ENCODE measurements at places on chromosomes 3 and 15. TPM values are rescaled to one million over a fixed set of nuclear protein-coding genes. Genes with fewer than 3 reads are reported as not detected.

DNA sequence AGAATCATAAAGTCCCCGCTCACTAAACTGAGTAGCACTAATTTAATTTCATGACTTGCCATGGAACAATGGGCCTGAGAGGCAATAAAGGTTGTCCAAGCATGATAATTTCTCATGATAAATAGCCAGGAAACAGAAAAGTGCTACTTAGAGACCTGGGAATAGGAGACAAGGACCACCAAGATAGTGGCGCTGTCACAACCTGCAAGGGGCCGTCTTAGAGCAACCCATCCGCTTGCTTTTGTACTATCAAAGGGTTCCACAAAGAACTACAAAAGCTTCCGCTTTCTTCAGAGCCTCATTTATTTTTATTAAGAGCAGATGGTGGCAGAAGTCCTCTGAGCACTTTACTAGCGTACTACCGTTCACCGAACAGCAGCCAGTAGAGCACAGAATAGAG is 421.7 kb upstream of the GRM7 start:
- no peak for DNase-seq

- no peak for DNase-seq
Observed at GRCh38 chr3:23159929-23160328, 43.2 kb upstream of the UBE2E2 start.

GRCh38 chr3:186847437-186847836 is 4.9 kb downstream of the ADIPOQ start:
- DNase-seq: no peak

GOLGA8T gene
- not detected for total RNA-seq

Measured in Calu3 (cell line).